ENCODE measurements at places on chromosomes 7 and 10. TPM values are rescaled to one million over a fixed set of nuclear protein-coding genes. Genes with fewer than 3 reads are reported as not detected.

- no peak for DNase-seq
Measured at GRCh38 chr10:77550378-77550777, 87.2 kb downstream of the KCNMA1 start.

The LAMB1 gene
- total RNA-seq: 33.4 TPM

DNA sequence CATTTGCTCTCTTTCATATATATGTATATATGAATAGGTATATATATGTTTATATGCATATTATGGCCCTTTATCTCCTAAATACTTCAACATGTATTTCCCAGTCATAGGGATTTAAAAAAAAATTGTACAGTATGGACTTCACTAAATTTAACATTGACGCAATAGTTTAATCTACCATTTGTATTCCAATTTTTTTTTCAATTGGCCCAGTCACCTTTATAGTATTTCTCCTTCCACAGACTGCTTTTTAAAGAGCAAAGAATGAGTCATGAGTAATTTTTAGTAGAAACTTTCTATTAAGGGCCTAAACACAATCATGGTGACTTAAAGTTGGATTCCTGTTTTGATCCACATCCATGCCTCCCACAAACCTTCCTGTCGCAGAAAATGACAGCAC, 20.5 kb downstream of the CCSER2 start:
- DNase-seq: no peak

DNA sequence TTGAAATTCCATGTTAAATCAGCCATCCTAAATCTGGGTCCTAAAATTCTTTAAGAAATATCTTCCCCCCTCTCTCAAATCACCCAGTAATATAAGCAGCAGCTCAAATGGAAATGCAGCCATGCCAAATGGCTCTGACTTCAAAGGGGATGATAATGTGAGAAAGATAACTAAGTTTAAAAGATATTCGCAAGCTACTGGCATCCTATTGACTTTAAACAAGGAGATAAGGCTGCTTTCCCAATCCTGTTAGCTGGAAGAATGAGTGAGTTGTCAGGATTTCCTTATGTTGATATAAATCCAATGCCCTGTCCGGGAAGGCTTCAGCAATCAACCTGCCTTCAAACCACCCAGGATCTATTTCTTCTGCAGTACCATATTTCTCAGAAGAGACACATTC, 172.0 kb downstream of the FANK1 start:
- no peak for DNase-seq

The CFAP69 gene
- 0.47 TPM for total RNA-seq
